ENCODE measurements at places on chromosomes 1 and 21.
A peak's percentile ranks its signal among the peaks of the same experiment; 100 is the strongest.

GRCh38 chr1:155084722-155085503 is 6.3 kb downstream of the EFNA3 start:
- DNase-seq = peak; percentile 97

GRCh38 chr1:233094691-233095090 is 144.3 kb downstream of the NTPCR start:
- no peak for DNase-seq

DNA sequence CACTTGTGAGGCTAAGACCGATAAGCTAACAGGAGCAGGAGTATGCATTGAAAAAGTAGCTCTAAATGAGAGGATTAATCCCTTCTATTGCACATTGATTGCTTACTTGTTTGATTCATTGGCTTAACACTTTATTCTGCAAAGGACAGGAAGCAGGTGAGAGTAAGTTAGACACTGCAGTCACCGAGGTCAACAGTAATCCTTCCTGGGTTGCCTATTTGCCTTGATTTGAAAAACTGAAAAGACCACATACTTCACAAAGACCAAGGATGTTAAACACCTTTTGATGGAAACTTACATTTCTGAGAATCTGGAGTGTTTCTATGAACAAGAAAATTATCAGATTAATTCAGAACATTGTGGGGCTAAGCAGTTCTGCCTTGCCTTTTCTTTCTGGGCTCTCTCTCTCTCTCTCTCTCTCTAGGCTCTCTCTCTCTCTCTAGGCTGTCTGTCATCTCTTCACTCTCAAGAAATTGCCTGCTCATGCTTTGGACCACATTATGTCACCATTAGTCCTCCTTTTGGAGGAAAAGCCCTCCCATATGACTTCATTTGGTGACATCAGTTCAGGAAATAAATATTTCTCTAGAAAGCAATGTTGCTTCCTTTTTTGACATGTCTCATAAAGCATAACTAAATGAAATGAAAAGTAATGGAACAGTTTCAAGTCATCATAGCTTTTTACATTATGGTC is 103.8 kb downstream of the TNFSF18 start:
- no peak for DNase-seq

- DNase-seq = peak; percentile 98
Measured at GRCh38 chr1:51729156-51729823, 112.4 kb downstream of the OSBPL9 start.

GRCh38 chr21:29018540-29018939 is 609 bp downstream of the RWDD2B start:
- DNase-seq = no peak

DNA sequence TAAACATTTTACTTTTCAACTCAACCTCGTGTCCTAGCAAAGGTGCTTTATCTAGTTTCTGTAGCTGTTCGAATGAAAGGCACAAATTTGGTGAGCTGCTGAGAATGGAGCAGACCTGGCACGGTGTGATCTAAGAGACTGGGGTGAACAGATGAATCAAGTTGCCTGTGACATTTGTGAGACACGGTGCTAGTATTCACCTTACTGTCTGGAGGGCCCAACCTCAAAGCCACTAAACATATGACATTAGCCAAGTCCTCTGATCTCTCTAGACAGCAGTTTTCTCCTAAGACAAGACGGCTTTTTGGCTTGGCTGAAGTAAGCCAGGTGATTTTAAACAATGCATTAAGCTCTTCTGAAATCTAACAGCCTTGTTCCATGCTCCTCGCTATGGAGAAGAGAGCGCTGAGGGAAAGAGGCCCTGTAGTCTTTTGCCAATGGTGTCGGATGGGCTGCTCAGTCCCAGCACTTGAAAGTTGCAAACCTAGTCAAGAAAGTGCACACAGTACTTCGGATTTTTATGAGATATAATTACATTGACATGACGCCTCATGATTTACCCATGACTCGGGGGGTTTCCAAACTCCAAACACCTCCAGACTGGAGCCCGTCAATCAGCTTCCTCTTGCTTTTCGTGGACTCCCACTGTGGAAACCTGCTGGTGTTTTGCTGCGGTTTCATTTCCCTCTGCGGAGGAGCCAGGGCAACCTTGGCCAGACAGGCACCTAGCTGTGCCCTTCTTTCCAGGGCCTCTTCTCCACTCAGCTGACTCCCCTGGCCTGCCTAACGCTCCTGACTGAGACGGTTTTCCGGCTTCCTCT is 794 bp upstream of the TOR3A start:
- no peak for DNase-seq

DNA sequence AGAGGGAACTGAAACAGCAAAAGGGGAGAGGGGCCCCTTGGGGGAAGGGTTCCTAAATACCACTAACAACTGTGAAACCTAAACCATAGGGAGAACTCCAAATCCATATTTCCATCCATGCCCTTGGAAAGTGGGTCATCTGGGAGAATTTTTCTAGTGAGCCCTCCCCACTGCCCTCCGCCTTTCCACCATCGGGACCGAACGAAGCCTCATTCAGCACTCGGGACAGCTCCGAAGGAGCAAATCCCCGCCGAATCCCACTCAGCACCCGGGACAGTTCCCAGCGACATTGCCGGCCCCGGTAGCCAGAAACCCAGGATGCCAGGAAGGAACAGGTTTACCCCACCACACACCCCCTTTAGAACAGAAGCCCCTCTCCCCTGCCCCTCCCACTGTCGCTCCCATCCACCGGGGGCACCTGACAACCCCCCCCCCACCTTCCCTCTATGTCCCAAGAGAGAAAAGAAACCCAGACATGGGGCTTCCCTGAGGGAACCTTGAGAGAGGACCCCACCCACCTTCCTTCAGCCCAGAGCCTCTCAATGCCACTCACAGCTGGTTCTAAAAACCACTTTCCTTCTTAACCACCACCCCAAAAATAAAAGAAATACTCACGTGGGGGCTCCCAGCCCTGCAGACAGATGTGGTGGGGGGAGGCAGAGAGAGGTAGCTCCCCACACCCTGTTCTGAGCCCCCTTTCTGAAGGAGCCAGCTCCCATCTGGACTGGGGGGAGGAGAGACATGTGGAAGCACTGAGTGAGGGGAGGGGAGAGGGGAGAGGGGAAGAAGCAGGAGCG is 4.5 kb downstream of the DLGAP3 start:
- peak; percentile 72 for DNase-seq

DNA sequence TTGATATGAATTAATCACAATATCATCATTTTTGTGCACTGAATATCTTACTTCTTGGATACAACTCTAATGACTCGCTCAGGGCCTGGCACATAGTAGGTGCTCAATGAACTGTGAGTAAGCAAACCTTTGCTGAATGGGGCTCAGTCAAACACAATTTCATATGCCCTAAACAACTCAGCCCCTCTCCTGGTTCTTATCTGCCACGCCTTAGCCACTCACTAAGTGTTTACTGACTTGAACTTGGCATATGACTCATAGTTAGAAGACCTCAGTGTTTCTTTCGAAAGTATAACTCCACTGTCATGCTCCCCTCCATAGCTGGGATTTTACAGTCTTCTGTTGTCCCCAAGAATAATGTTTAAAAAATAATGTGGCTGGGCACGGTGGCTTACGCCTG is 4.8 kb upstream of the IFNLR1 start:
- DNase-seq = no peak

- DNase-seq = no peak
Measured at GRCh38 chr21:33871171-33871570, 44.4 kb downstream of the ATP5PO start.

GRCh38 chr1:58338081-58338480 is 208.4 kb downstream of the OMA1 start:
- DNase-seq = no peak

GRCh38 chr1:107252271-107252670 is 111.4 kb downstream of the NTNG1 start:
- DNase-seq = no peak

- DNase-seq = no peak
Measured at GRCh38 chr1:218374401-218375353, 29.5 kb downstream of the TGFB2 start.

DNA sequence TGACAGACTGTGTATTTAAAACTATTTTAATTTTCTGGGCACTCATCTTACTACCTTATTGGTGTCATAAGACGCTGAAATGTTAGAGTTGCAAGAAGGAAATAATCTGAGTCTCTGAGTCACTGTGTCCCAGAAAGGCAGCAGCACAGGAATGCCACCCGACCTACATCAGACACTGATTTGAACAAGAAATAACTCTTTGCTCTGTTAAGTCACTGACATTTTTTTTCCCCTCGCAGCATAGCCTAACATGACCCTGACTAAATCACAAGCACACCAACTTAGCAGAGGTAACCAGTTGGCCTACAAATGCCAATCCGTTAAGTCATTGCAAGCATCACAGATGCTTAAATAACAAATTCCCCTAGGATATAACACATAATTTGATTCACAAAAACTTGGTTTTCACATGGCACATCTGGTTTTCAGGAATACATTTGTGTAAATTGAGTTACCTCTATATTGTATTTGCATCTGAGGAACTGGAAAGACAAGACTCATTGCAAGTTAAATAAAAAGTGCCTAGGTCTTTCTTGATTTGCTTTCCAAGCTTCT is 349.1 kb downstream of the SEC16B start:
- no peak for DNase-seq

GRCh38 chr21:26280775-26281174 is 110.2 kb upstream of the APP start:
- no peak for DNase-seq

- DNase-seq = no peak
Measured at GRCh38 chr21:19529031-19529430, 1125.4 kb upstream of the TMPRSS15 start.

- DNase-seq = no peak
Measured at GRCh38 chr21:31218830-31219608, 125.0 kb downstream of the TIAM1 start.

DNA sequence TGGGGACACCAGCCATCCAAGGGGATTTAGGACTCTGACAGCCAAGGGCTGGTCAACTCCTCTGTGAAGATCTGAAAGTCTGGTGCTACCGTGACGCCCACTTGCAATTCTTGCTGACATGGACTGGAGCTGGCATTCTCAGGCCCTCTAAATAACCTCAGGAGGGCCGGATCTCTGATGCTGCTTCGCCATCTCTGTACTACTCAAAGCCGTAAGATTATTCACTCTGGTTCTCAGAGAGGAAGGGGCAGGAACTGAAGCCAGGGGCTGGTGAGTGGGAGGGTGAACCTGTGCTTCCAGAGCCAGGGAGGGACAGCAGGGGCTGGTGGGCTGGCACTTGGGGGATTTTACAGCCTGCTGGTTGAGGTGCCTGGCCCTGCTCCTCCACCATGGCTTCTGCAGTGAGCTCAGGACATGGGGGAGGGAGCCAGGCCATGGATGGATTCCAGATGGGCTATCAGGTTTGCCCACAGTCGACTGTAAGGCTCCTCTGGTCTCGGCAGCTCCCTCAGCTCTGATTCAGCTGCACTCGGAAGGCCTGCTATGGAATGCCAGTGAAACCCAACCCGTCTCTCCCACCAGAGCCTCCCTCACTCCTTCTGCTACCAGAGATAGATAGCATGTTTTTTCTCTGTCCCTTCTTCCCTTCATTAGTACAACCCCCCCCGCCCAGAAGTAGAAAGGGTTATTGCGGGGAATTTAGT is 84.5 kb downstream of the PLXNA2 start:
- DNase-seq = no peak

GRCh38 chr1:33322870-33323585 is 2.1 kb upstream of the A3GALT2 start:
- DNase-seq = no peak

DNA sequence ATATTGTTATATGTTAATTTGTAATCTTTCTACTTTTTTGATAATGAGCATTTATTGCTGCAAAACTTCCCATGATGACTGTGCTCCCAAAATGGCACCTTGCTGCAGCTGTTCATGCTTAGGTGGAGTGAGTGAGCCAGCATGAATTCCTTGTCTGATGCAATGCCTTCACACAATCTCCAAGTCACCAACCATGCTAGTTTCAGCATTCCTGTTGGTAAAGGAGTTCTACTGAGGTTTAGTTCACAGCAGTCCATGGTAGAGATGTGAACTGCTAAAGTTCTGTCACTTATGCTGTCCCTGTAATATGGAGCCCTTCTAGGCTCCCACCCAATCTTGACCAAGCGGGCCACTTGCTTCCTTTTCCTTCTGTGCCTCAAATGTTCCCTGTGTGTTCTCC is 26.2 kb upstream of the PRKACB start:
- no peak for DNase-seq

DNA sequence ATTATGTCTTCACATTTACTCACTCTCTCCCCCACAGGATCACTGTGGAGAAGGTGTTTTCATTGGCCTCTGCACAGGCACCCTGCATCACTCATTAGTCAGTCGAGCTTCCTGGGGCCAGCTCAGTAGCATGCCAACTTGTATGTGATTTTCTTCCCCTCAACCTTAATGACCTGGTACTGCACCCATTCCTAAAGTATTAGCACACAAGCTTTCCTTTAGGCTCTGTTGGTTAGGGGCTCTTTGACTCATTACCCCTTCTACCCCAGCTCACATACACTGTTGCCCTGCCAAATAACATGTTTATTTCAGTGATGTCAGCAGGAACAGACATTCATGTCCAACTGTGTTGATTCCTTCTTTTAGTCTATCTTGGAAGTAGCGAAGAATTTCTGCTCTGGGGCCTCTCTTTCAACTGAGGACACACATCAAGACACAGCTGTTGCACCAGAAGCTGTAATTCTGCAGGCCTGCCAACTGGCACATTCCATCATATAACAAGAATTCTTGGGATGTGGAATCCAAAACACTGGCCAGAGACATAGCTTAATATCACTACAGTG is 603.5 kb upstream of the ADAMTS5 start:
- no peak for DNase-seq

DNA sequence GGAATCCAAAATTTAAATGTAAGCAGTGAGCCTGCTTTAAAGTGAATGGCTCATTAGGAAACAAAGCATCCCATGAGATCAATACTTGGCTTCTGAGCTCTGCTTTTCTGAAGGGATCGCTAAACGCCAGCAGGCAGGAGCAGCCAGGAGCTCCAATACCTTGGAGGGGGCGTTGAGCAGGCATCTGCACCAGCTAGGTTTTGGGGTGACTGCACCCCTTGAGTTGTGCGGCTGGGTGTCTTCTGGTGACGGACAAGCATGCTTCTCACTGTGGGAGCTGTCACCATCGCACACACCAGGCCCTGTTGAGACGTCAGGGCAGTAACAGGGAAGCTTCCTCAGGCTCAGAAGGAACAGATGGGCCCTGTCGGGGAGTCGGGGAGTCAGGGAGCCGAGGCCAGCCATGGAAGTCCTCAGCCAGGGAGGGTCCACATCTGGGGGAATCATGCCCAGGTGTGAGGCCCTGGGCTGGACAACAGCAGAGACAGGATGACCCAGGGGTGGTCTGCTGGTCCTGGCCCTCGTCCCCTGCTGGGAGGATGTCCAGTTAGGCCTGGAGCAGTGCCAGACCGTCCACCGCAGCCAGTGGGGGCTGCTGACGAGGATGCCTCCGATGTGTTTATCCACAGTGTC is 57.9 kb upstream of the ADARB1 start:
- no peak for DNase-seq

GRCh38 chr1:89023026-89023425 is 360 bp upstream of the GBP3 start:
- DNase-seq = no peak

GRCh38 chr1:97632776-97633175 is 288.1 kb downstream of the DPYD start:
- no peak for DNase-seq

DNA sequence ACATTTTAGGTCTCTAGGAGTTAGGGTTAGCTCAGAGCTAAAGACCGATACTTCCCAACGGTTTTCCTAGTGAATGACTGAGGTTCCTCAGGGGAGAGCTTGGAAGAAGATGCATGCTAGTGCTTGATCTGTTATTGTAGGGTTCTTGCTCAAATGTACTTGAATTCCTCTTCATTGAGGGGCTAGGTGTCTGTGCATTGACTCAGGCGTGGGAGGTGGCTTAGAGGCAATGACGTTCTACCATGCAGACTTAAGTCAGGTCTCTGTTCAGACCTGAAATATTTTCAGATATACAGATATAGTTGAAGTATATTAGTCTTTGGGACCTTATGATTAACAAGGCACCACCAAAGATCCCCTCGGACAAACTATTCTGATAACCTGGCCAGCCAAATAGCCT is 23.5 kb downstream of the S100A10 start:
- DNase-seq = no peak

Data from H9 (cell line).